ENCODE measurements at places on chromosomes 13 and 19.

GRCh38 chr19:35404879-35405622 is 34.2 kb downstream of the GPR42 start:
- DNase-seq, result no peak

GRCh38 chr19:17454576-17455071 is 6.1 kb downstream of the NXNL1 start:
- no peak for DNase-seq

DNA sequence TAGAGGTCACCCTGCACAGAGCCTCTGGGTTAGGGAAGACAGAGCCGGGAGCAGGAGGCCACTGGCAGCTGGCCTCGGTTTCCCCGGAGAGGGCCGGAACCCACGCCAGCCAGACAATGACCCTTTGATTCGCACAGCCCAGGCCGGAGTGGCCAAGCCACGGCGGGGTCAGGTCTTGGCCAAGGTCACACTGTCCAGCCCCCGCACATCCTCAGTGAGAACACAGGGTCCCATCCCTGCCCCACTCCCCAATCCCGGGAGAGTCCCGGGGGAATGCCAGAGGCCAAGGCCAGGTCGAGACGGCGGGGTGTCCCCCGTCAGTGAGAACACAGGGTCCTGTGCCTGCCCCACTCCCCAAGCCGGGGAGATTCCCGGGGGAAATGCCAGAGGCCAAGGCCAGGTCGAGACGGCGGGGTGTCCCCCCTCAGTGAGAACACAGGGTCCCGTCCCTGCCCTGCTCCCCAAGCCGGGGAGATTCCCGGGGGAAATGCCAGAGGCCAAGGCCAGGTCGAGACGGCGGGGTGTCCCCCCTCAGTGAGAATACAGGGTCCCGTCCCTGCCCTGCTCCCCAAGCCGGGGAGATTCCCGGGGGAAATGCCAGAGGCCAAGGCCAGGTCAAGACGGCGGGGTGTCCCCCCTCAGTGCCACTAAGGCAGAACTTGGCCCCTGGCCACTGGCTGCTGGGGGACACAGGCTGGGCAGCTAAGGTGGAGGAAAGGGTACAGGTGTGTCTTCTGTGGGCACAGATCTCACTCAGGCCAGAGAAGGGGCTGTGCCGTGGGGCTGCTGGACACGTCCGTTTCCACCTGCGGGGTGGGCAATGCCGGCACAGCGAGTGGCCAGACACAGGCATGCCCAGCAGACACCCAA is 1.7 kb upstream of the FSTL3 start:
- DNase-seq, result no peak

GRCh38 chr13:98890186-98890585 is 87.7 kb downstream of the DOCK9 start:
- DNase-seq, result peak; percentile 69

DNA sequence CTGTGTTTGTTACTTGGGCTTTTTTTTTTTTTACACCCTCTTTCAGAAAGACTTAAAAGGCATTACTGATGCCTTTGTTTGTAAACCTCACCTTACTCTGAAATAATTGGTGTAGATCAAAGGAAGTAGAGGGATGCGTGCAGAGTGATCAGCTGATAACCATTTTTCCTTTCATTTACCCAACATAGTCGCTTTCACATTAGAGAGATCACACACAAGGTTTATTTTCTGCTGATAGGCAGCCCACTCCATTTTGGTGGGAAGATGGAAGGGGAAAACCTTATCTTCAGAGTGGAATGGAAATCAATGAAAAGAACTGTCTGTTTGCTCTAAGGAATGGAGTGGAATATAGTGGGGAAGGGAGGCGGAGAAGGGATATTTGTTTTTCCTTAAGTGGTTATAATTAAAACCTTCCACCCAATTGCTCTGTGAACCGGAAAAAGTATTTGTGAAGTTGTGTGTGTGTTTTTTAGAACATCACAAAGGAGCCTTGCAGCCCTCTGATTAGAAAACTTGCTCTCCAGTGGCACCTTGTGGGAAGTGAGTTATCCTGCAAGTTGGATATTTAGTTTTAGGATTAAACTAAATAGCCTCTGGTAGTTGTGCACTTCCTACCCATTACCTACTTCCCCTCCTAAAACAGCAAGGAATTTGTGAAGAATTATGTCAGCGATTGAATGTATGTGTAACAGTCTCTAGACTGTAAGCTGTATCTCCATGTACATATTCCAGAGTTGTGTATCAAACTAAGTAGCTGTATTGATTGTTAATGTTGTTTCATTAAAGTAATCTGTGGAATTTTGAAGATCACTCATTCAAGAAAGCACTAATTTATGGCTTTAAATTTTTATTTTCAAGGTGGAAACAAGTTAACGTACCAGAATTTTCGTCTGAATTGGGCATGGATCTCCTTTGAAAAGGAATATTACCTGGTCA is 76.8 kb downstream of the FREM2 start:
- DNase-seq, result peak; percentile 76

- no peak for DNase-seq
These were observed 20.2 kb downstream of the CEBPA start for GRCh38 chr19:33282036-33282671.

GRCh38 chr13:110780422-110780821 is 66.9 kb downstream of the ING1 start:
- no peak for DNase-seq

GRCh38 chr19:39939556-39939955 is 5.1 kb upstream of the FCGBP start:
- DNase-seq, result peak; percentile 0

GRCh38 chr13:90717451-90717936 is 630.0 kb upstream of the MIR17HG start:
- no peak for DNase-seq

- no peak for DNase-seq
These were observed 3.8 kb upstream of the LILRA5 start for GRCh38 chr19:54316746-54317107.

DNA sequence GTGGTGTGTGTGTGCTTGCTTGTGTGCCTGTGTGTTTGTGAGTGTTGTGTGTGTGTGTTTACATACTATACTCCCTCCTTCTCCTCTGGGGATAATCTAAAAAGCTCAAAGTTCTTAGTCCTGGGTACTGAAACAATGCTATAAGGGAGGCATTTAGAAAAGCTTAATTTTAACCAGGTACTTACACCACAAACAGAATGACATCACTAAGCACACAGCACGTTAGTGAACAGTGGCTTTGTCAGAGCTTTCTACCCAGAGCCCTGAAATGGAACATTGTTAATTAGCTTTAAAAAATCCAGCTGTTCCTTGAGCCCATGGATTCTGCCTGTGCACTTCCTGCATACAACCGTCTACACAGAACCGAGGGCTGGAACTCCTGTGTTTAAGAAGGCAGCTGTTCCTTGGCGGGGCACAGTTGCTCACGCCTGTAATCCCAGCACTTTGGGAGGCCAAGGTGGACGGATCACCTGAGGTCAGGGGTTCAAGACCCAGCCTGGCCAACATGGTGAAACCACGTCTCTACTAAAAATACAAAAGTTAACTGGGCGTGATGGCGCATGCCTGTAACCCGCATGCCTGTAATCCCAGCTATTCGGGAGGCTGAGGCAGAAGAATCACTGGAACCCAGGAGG is 69.6 kb upstream of the RNF113B start:
- no peak for DNase-seq

- DNase-seq, result no peak
These were observed 81.7 kb downstream of the ZNF429 start for GRCh38 chr19:21587117-21587461.
